ENCODE measurements at places on chromosomes 3 and 15. TPM values are rescaled to one million over a fixed set of nuclear protein-coding genes. Genes with fewer than 3 reads are reported as not detected.

Gene GOLGA6L7
- not detected for total RNA-seq

Gene RASGRF1
- total RNA-seq: not detected

GRCh38 chr15:66581972-66582537 is 16.3 kb upstream of the LCTL start:
- DNase-seq: no peak

Gene EAF1
- total RNA-seq: 25.8 TPM

GRCh38 chr3:39972508-39972907 is 163.1 kb downstream of the MYRIP start:
- no peak for DNase-seq
